ENCODE measurements at places on chromosomes 5 and 9.

DNA sequence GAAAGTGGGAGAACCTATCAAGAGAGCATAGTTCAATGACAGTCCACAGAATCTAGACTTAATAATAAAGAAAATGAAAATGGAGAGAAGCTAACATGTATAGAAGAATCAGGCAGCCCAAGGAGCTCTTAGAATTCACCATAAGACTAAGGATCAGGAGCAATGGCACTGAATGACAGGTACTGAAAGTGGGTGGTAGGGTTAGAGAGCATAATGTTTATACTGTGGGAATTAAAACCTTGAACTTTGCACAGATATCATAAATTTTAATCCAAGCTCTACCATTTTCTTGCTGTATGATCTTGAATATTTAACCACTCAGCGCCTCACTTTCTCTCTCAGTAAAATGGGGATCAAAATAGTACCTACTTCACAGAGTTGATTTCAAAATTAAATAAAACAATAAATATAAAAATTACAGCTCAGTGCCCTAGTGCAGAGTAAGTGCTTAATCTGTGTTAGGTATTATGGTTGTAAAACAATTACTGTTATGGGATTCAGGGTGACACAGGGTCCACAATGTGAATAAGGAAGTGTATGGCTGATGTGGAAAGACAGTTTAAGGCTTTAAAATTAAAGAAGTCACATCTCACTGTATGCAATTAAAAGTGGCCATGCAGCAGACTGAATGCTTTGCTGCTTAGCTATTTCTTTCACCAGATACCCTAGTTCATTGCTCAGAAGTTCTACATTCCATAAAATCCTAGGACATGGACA is 319.8 kb downstream of the HINT1 start:
- DNase-seq, result no peak

DNA sequence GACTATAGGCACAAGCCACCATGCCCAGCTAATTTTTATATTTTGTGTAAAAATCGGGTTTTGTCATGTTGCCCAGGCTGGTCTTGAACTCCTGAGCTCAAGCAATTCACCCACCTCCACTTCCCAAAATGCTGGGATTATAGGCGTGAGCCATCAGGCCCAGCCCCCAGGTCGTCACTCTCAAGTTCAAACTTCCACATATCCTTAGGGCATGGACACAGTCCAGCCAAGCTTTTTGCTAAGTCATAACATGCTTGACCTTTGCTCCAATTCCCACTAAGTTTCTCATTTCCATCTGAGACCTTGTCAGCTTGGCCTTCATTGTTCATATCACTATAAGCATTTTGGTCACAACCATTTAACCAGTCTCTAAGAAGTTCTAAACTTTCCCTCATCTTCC is 43.9 kb upstream of the ARAP3 start:
- DNase-seq, result no peak

DNA sequence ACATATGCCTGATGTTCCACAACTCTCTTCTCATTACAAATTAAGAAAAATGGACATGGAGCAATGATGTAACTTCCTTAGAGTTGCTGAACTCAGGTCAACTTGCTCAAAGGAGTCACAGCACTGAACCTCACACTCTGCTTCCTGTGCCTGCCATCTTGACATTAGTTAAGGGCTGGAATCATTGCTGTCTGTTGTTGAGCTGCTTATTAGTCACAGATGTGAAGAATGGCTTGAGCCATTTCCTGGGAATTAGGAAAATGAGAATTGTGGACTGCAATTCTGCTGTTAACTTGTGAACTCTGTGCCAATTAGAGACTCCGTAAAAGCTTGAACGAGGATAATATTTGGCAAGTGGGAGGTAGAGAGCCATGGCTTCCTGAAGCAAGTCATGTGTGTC is 212.0 kb downstream of the ADAMTS12 start:
- no peak for DNase-seq

DNA sequence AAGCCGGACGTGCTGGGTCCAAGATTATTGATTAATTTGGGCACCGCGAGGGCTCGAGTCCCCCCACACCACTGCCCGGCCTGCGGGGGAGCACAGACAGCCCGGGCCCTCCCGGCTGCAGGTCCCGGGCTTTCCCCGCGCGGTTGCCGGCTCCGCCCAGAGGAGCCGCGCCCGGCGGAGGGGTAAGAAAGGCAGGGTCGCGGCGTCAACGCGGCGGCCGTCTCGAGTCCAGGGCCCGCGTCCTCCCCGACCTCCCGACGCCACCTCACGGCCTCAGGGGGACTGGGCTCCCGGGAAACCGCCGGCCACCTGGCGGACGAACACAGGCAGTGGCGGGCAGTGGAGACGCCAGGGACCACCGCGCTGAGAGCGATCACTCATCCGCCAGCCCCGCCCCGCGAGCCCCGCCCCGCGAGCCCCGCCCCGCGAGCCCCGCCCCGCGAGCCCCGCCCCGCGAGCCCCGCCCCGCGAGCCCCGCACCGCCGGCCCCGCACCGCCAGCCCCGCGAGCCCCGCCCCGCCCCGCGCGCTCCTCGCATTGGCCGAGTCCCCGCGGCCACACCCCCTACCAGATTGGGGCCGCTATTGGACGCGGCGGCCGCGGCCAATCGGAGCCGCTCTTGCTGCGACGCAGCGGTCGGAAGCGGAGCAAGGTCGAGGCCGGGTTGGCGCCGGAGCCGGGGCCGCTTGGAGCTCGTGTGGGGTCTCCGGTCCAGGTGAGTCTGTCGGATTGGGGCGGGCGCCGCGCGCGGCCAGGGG is at the start of gene MRPL41:
Gene MRPL41 (plus strand): TSS at position 616 of the 758 bp plus-strand sequence. CDS start 203 bp downstream, outside the sequence.
- peak; percentile 92 for DNase-seq
